ENCODE measurements at places on chromosomes 7 and 10.

DNA sequence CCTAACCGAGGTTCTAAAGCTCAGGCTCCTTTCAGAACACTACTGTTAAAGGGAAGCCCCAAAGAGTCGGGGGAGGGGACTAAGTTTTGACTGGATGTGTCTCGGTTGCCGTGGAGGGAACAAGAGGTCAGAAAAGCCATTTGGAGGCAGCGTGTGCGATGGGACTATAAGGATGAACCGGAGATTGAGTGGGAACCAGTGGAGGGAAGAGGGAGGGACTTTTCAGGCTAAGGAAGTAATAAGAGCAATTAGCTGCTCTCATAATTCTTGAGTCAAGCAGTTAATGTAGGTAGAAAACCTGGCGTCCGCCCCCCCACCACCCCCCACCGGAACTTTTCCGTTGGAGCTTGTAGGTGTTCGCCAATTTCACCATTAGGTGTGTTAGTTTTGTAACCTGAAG, 491 bp upstream of the AKAP9 start:
- no peak for DNase-seq

DNA sequence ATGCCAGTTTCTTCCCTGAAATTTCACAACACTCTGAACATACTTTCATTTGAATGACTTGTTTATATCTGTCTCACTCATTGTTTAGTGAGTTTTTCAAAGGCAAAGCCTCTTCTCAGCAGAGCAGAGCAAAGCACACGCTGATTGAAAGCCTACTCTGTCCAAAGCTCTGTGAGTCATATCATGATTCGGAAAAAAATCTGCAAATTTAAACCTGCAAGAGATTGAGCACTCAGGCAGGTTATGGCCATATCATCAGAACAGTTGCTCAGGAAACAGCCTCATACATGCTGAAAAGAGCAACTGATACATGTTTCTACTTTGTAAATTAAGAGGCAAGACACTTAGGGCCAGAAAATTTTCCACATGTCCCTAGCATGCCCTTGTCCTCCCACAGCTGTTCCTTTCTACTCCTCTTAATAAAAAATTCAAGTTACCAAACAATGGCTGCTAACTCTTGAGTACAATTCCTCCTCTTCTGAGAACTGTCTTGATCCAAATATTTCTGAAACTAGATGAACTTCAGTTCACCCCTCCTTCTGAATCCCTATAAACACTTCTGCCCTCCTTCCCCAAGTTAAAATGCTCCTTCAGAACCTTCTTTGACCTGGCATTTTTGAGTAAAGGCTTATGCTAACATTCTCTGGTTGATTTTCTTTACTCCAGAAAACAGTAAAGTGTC, 140.6 kb upstream of the HPS1 start:
- no peak for DNase-seq

DNA sequence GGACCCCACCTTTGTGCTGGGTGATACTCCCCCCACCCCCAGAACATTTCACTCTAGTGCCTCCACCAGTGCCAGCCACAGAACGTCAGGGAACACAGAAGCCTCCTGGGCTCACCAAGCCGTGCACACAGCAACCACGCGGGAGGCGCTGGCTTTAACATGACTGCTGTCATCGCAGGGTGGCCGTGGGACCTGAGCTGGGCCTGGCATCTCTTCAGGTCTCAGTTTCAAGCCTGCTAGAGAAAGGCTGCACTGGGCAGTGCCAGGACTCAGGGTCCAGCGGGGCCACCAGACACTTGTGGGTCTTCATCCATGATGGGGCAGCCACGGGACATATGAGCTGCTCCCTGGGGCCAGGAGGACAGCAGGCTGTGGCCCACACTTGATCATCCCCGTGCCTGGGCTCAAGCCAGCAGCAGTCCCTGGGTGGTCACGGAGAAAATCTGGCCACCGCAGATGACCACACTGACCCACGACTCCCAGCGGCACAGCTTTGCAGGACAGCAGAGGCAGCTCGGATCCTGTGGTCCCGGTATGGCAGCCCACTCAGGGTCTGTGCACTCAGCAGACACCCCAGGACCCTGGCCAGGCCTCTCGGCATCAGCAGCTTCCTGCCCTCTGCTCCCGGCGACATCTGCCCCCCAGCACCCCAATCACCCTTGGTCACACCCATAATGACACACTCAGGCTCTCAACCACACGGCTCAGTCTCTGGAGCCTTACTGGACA, 44.2 kb downstream of the CAMK2B start:
- DNase-seq, result no peak

- no peak for DNase-seq
Observed at GRCh38 chr10:3873728-3874461, 88.9 kb upstream of the KLF6 start.

- DNase-seq, result peak; percentile 53
Observed at GRCh38 chr7:154953006-154953684, 49.8 kb downstream of the PAXIP1 start.

DNA sequence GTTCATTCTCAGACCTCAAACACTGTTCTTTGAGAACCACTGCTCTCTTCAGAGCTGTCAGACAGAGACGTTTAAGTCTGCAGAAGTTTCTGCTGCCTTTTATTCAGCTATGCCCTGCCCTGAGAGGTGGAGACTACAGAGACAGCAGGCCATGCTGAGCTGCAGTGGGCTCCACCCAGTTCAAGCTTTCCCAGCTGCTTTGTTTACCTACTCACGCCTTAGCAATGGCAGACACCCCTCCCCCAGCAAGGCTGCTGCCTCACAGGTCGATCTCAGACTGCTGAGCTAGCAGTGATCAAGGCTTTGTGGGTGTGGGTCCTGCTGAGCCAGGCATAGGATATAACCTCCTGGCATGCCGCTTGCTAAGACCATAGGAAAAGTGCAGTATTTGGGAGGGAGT, 80.5 kb upstream of the CYP2C9 start:
- DNase-seq, result no peak

DNA sequence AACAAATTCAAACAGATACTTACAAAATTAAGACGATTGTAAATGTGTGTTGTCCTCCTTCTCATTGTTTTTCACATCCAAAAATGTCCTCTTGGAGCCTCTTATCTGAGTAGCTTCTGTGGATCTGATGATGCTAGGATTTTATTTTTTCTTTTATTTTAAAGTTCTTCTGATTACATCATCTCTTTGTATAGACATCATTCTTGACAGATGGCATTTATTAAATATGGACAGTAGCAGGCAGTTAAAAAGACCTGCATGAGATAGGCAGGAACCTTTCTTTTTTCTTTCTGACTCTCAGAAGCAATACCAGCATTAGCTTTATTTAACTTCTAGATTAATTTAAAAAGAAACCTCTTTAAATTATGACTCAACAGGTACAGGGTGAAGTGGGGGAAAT, at the start of gene RPA3:
TSS of gene RPA3 (minus strand) at position 116 of the 400 bp plus-strand sequence. CDS start 78,189 bp downstream, outside the sequence.
- no peak for DNase-seq

DNA sequence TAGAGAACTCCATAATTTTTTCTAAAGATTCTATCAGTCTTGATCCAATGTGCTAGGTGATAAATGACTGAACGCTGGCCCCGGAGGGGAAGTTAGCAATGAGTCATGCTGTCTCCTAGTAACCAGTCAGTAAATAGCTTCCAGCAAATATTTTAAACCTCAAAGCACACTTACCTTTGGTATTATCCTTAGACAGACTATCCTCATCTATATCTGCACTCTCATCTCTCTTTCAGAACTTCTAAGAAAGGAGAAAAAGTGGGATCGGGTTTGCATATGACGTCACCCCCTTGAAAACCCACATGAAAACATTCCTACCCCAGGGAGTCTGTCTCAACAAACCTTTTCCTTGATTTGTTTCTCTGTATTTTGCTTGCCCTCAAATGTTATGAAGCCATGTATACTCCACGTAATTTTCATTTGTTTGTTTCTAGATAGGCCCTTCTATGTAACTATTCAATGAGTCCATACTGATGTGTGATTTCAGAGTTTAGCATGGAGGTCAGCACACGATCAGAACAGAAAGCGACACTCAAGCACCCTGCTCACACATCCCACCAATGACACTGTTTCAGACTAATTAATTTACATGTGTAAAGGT, 174.9 kb upstream of the NRP1 start:
- DNase-seq, result no peak

- no peak for DNase-seq
Observed at GRCh38 chr7:11689096-11689495, 142.9 kb downstream of the THSD7A start.

DNA sequence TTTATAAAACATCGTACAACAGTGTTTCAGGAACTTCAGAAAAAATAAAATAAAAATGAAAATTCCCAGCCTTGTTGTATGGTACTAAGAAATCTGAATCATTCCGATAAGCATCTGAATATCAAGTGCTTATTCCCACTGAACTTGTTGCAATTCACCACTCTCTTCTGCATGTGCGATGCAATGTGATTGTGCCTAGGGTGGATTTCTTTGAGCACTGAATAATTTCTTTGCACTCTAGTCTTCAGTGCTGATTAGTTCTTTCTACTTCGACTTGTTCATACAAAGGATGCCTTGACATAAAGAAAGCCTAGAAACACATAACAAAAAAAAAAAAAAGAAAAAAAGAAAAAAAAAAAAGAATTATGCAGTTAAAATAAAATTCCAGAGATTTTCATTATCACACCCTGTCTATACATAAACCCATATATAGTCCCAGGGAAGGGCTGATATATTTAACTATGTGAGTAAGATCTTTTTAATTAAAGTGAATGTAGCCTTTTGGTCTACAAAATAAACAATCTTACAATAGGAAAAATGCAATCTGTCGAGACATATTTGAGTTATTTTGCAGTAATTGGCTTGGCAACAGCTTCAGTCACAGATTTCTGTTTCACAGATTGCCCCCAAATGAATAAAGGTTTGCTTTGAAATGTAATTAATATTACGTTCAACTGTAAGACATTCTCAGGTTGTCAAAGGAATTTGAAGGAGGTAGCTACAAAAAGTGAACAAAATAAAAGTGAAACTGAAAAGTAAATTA, 1118.9 kb upstream of the CELF2 start:
- no peak for DNase-seq

- DNase-seq, result no peak
Observed at GRCh38 chr10:23371073-23371472, 26.5 kb upstream of the C10orf67 start.

DNA sequence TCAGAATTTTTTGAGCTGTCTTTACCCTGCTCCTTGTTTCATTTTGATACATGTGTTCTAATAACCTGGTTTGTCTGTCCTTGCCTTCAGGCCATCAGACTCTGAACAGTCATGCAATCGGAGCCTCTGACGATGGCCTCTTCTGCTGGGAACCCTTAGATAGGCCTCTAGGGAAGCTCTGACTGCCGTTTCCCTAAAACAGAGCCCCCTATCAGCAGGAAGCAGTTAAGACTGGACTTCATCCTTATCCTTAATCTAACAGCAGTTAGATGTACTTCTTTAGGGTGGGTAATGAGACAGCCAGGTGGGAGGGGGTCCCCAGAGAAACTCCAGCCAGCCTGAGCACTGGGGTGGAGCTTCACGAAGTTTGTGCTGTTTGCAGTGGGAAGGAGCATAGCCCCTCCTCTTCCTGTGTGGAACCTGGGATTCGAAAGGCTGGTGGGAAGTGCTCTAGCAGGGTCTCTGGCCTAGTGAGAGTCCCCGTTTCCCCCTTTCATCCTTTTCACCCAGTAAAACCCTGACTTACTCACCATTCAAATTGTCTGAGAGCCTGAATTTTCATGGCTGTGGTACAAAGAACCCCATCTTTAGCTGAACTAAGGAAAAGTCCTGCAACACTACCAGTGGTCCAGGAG, 28.4 kb upstream of the SORCS3 start:
- DNase-seq, result no peak

- no peak for DNase-seq
Observed at GRCh38 chr7:42022056-42022455, 215.0 kb downstream of the GLI3 start.

GRCh38 chr10:70462349-70462984, 16.1 kb upstream of the PALD1 start:
- DNase-seq, result no peak

All from stimulated activated CD8-positive, alpha-beta memory T cell treated with anti-CD3 and anti-CD28 coated beads, Interleukin-4, amount 100 ng/mL, for 1 hour (primary cell).